ENCODE measurements at places on chromosomes 4 and X.

- DNase-seq: no peak
Observed at GRCh38 chrX:53316860-53317237, 35.5 kb upstream of the IQSEC2 start.

DNA sequence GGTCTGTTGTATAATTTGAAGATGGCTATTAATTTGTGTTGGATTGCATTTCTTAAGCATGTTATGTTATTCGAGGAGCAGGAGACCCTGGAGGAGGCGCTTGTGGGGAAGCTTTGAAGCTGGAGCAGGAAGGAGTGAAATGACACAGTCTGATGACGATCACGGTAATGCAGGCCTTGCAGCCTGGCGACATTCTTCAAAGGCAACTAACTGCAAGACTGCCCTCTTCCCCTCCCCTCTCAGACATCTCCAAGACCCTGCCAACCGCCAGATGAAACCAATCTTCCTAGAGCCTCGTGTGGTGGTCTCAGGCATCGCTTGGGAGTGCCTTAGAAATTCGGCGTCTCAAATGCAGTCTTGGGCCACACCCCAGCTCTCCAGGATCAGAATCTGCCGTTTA lies 16.1 kb downstream of the CLCN4 start:
- no peak for DNase-seq

GRCh38 chrX:130857207-130857606 lies 45.8 kb downstream of the ENOX2 start:
- DNase-seq: no peak

GRCh38 chr4:88104902-88105610 lies 53.4 kb downstream of the ABCG2 start:
- no peak for DNase-seq

- DNase-seq: no peak
Observed at GRCh38 chr4:107133965-107134653, 98.0 kb upstream of the DKK2 start.

DNA sequence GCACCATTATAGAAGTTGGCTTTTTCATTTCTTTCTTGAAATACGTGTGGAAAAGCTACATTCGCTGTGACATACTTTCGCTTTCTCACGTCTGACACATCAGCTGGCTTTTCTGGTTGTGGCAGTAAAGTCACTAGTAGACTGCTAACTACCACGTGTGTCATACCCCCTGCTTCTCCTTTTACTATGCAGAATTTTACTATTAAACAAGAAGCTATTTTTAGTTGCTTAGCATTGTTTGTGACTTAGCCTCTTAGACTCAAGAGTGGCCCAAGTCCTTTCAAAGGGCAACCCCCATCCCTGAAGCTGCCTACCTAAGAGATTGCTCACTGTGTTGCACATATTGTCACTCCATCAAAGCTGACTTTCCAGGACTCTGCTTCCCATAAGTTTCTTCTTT lies 2.1 kb upstream of the IL2 start:
- DNase-seq: no peak

DNA sequence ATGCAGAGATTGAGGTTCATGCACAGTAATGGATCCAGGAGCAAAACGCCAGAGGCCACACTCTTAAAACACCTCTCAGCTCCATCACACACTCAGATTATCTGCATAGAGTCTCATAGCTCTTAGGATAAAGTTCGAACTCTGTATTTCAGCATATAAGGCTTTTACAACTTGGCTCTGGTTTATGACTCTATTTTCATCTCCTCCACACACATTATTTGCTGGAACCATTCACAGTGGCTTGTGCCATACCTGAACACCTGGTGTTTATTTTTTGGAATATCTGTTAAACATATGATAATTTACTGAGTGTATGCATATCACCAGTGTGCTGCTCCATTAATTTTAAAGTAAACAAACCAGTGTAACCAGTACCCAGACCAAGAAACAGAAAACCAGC lies 27.2 kb downstream of the RASL11B start:
- DNase-seq: no peak

- no peak for DNase-seq
Observed at GRCh38 chr4:169110633-169111032, 100.6 kb upstream of the CBR4 start.

- no peak for DNase-seq
Observed at GRCh38 chr4:181982437-181982836, 260.8 kb upstream of the TENM3 start.

GRCh38 chr4:15598644-15599043 lies 56.5 kb downstream of the FBXL5 start:
- no peak for DNase-seq

- DNase-seq: no peak
Observed at GRCh38 chr4:180521181-180521580, 1722.0 kb upstream of the TENM3 start.

DNA sequence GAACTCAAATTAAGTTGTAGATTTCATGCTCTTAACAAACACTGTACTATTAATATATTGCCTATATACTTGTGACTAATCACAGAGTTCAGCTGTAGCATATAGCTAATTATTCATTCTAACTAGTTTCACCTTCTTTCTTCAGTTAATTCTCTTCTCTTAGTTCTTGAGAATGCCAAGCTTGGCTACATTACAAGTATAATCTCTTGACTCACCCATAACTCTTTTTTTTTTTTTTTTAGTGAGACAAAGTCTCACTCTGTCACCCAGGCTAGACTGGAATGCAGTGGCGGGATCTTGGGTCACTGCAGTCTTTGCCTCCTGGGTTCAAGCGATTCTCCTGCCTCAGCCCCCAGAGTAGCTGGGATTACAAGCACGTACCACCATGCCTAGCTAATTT lies 5.4 kb downstream of the KLHL5 start:
- DNase-seq: no peak

DNA sequence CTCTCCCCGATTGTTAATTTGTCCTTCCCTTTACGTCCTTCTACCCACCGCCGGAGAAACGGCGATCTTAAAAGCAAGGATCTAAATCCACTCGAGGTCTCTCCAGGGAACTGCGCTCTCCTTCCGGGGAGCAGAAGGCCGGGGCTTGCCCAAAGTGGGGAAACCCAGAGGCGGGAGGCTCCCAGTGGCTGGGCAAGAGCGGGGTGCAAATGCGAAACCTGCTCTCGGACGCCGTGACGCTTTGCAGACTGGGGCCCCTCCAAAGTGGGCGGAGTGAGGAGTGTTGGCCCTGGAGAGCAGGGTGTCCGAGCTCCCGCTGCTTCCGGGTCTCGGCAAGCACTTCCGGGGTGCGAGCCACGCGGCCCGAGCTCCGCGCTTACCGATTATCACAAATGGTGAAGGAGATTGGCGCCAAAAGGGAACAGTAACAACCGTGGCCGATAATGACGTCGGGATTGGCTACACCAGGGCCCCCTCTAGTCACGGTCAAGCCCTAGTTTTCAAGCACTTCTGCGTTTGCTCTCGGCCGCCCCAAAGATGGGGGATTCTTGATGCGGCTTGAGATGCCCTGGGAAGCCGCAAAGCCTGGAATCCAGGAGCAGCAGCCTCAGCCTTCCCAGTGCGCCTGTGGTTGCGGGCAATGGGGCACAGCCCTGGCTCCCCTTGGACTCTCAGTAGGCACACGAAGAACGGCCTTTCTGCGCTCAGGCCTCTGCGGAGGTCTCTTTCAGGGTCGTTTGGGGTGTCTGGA lies 29.0 kb downstream of the HAND2 start:
- DNase-seq: no peak

DNA sequence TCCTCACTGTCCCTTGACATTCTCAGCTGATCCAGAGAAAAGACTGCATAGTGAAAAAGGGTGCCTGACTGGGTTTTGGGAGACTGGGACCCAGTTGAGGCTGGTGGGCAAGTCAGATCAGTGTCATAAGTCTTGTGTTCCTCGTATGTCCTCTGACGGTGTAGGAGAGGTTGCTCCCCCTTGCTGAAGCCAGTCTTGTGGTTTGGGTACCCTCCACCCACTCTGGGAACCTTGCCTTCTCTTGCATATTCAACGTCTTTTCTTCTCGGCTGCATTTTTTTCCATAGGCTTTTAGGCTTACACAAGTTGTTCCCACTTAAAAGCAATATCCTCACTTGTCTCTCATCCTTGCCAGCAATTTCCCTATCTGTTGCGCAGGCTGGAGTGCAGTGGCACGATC lies 211.9 kb downstream of the PTTG2 start:
- DNase-seq: no peak

- no peak for DNase-seq
Observed at GRCh38 chr4:151668689-151669402, 92.0 kb downstream of the GATB start.

DNA sequence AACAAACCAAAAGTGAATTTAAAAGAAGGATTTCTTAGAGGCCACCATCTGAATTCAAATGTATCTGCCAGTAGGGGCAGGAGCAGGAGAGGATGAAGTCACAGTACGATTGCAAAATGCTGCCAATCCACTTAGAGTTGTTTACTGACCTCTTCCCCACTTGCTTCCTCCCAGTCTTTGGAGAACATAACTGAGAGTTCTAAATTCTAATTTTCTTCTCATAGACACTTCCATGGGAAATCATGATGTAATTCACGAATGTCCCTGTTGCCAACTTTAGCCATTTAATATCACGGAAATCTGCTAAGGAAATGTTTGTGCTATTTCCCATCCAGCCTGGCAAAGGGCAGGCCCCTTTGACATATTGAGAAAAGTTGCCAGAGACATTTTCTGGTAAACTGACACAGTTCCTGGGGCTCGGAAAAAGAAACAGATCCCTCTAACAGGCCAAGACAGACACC lies 33.6 kb upstream of the NOCT start:
- peak; percentile 20 for DNase-seq

GRCh38 chr4:7194251-7195140 lies 2.2 kb downstream of the SORCS2 start:
- DNase-seq: no peak

- no peak for DNase-seq
Observed at GRCh38 chr4:140839406-140839805, 83.2 kb upstream of the TBC1D9 start.

GRCh38 chr4:13089659-13089998 lies 394.5 kb downstream of the RAB28 start:
- no peak for DNase-seq

DNA sequence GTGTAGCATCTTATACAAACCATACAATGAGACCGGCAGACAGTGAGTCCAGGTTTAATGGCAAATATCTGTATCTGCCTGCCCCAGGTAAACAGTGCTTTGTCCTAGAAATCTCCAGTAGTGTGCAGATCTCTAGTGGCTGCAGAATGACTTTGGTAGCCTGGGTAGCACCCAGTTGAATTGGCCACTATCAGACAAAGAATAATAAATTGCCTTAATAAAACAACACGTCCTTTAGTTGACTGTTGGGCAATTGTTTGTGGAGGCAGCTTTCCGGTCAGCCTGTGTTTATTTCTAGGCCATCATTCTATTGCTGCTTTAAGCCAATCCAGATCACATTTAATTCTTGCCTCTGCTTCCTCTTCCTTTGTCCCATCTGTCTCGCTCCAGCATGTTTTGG lies 52.5 kb downstream of the SNX25 start:
- DNase-seq: no peak

DNA sequence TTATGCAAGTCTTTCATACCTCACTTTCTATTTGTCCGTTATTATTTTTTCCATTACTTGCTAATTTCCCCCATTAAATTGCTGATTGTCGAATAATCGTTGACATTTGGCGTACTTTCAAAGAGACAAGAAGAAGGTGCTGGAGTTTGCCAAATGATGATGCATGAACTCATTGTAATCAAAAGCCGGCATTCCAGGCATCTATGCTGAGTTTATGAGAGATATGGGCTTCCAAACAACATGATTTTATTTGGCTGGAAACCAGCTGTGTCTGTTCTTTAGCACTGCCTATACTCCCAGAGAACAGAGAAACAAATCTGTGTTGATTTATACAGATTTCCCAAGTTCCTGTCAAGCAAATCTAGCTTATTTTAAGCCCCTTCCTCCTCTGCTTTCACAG lies 80.8 kb upstream of the RPS6KA3 start:
- no peak for DNase-seq

- no peak for DNase-seq
Observed at GRCh38 chr4:161403781-161404180, 760.0 kb downstream of the FSTL5 start.

- DNase-seq: no peak
Observed at GRCh38 chrX:129077424-129078170, 445.7 kb downstream of the SMARCA1 start.

DNA sequence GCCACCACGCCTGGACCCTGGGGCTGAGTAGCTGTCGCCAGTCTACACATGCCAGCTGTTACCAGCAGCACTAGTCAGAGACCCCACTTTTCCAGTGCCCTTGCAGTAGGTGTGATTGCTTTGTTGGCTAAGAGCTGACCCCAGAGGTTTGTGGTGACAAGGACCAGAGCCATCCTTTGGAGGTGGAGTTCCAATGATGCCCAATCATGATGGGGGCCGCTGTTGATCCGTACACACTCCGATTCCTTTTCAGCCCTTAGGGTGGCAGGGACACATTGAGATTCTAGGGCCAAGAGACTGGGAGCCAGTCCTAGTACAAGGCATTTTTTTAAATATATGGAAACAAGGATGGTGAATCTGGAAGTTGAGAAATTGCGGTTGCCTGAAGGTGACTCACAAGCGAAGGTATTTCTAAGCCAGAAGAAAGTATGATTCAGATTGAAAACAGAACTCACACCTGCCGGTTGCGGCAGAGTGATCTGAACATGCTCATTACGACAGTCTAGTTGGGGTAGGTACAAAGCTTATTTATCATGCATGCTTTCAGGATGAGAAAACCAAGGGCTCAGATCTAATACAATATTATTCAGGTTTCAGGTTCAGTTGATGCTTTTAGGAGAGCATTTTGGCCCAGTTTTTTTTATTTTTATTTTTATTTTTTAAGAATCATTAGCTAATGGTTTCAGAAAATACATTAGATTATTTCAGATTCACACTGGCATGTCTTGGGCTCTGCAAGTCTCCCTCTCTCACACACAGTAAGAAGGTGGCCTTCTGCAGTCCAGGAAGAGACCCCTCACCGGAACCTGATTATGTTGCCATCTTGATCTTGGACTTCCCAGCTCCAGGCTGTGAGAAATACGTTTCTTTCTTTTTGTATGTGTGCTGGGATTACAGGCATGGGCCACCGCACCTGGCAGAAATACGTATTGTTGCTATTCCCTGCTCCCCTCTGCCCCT lies 43.4 kb downstream of the SHROOM2 start:
- no peak for DNase-seq

DNA sequence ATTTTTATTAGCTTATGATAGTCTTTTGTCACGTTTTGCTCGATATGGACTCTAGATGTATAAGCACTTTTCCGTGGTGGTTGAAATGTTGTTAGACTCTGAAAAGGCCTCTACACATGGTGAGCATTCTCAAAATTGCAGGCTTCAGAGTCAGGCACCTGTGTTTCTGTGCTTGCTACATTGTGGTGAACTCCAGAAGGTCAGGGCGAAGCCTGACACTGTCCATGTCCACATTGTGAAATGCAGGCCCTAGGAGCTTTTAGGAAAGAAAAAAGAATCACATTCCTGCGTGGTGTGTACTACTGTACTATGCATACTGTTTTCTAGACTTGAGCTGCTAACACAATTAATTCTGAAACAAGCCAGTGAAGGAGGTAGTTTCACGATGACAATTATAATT lies 86.3 kb downstream of the HS3ST1 start:
- no peak for DNase-seq

- DNase-seq: no peak
Observed at GRCh38 chrX:140697618-140698017, 11.9 kb upstream of the LINC00632 start.
